CD14-positive monocyte (primary cell): ENCODE measurements at places on chromosomes 4 and X.

DNA sequence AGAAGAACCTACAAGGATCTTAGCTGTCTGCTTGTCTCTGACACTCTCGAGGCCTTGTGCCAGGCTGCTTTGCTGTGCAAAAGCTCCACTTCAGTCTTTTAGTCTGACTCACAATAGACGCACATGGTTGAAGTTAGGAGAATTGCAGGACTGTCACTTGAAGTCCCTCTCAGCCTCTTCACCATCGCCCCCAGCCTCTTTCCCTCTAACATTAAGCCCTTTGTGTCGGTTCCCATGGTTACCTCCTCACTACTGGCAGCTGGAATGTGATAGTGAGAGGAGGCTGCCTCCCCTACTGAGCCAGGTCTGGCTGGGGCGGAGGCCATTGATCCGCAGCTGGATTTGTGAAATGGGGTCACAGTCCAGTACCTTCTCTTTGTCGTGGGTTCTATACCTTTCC is 201.8 kb downstream of the SOWAHB start:
- DNase-seq: no peak

- DNase-seq: no peak
Observed at GRCh38 chrX:79330022-79330421, 37.1 kb downstream of the ITM2A start.

- no peak for DNase-seq
Observed at GRCh38 chrX:110791071-110791470, 4.5 kb downstream of the CHRDL1 start.

DNA sequence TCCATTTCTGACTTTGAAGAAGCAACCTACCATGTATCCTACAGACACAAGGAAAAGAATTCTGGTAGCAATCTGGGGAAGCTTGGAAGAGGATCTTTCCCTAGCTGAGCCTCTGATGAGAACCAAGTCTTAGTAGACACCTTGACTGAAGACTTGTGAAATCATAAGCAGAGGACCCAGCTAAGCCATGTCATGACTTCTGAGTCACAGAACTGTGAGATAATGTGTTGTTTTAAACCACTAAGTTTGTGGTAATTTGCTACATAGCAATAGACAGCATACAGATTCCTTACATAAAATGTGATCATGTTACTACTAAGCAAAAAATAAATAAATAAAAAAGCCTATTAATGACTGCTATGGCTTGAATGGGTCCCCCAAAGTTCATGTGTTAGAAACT is 71.3 kb upstream of the ANKRD50 start:
- DNase-seq: no peak

DNA sequence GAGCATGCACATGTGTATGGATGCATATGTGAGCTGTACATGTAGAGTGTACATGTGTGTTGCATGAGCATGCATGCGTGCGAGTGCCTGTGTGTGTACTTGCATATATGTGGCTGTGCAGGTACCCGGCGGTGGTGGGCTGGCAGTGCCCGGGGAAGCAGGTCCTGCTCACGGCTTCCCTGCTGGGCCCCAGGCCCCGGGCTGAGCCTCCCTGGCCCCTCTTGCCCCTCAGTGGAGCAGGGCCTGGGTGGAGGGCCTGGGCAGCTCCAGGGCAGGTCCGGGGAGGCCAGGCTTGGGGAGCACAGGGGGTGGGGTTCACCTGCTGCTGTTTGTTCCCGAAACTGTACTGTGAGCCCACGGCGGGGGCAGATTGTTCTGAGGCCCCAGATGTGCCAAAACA is 9.4 kb downstream of the NAT8L start:
- DNase-seq: no peak

GRCh38 chrX:39227371-39227770 is 426.1 kb downstream of the MID1IP1 start:
- no peak for DNase-seq

- DNase-seq: no peak
Observed at GRCh38 chr4:133869486-133869885, 332.1 kb downstream of the PABPC4L start.

GRCh38 chr4:129403848-129404247 is 307.9 kb downstream of the C4orf33 start:
- no peak for DNase-seq

DNA sequence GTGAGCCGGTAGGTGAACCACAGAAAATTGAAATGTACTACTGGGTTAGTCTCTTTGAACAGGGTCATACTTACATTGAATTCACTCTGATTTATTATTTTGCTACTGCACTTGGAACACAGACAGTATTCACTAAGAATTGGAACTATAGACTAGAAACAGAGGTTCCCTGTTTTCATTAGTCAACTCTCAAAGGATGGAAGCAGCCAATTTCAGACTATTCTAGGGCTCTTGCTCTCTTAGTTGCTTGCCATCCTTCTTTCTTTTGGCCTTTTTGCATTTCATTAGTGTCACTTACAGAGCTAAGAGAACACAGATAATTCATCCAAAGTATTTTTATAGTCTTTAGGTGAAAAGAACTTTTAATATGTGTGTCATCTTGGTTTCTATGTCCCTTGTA is 52.6 kb downstream of the SHROOM3 start:
- DNase-seq: no peak

DNA sequence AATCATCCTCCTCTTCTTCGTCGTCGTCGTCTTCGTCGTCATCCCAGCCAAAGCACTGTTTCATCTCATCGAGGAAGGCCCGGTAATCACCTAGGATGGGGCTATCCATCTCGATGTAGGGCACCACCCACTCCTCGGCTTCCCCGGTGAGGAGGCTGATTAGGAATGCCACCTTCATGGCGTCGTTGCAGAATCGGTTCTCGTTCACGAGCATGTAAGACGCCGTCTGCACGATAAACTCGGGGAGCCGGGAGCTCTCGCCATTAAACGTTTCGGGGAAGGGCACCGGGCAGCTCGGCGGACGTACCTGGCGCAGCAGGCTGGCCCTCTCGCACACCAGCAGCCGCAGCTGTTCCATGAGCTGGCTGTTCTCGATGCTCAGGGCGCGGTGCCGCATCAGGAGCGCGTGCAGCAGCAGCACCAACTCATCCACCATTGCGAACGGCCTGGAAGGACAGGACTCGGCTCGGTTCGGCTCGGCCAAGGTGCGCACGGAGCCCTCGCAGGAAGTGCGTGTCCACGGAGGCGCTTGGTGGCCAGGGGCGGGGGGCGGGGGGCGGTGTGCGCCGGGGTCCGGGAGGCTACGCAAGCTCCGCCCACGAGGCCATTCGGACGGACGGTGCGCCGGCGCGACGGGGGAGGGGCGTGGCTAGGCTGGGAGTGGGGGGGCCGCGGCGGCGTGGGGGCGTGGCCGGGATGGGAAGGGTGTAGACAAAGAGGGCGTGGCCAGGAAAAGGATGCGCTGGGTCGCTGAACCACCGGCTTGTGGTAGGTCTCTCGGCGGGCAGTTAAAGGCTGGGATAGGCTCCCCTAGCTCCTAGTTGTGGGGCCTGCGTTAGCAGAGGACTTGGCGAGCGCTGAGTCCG is at the start of gene LDOC1:
LDOC1 (minus strand) TSS at position 544 of the 866 bp plus-strand sequence; CDS start at position 436, 108 bp downstream.
- no peak for DNase-seq

DNA sequence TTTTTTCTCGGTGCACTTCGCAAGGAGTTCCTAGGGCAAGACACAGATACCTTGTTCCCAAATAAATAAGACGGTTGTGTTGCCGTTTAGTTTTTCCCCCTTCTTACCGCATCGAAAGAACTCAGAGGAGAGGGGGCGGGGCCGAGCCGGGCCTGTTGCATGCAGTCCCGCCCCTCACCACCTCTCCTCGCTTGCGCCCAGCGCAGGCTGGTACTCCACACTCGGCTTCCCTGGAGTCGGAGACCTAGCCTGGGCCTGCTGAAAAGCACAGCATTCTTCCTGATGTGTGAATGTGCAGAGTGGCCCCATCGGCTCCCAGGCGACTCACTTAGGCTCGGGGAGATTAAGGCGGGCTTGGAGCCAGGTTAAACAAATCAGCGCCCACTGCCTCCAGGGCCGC is 26.1 kb upstream of the VMA21 start:
- DNase-seq: no peak

DNA sequence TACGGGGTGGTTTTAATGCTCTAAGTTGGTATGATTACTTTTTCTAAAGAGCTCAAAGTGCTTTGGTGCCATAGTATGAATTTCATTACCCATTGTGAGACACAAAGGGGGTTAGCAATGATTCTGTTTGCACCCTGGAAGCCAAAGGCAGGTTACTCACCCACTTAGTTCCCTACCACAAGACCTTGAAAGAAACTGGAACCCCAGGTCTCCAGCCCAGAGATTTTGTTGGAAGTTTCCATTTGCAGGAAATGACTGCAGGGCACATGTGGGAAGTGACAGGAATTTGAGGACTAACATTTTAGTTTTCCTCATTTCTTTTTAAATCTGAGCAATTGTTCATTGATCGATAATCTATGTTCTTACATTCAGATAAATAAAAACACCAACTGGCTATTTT is 1.8 kb upstream of the HS3ST1 start:
- DNase-seq: no peak

DNA sequence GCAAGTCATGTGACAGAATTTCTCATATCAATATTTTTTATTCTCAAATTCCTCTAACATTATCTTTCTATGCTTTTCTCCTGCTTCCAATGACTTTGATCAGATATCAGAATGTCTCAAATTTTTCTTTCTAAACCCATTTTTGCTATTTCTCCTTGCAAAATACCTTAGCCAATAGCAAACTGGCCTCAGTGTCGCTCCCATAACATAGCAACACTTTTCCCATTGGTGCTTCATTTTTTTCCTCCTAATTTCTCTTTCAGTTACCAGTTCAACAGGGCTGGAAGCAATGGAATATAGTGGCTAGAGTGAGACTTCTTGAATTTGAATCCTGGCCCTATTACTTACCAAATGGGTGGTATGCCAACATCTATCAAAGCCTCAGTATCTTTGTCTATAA is 1091.6 kb downstream of the C4orf33 start:
- no peak for DNase-seq

DNA sequence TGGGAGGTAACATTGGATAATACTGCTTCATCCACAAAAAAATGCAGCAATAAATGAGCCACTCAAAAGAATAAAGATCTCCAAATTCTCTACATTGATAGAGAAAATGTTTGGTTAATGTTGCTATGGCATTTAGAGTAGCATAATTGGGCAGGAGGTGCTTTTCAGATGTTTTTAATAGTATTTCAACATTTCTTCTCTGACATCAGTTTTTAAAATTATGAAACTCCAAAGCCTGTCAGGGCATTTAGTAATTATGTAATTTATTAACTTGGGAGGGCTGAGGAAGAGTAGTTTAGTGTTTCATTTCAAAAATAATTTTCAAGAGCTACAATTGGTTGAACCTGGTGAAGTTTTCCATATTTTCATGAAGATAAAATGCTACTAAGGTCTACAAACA is 211.3 kb upstream of the INTU start:
- DNase-seq: no peak

DNA sequence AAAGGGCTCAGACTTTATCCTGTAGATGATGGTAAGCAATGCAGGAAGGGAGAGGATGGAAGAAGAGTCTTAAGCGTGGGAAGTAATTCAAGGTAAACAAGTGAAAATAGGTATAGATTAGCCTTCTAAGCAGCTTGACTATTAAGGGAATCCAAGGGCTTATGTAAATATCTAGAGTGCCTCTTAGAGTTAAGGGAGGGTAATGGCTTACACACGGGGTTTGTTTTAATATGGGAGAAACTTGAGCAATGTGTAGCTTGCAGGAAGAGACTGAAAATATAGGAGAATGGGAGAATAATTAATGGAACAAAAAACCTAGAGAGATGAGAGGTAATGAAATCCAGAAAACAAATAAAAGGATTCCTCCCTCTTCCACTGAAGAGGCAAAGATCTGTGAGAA is 12.8 kb upstream of the SAP30 start:
- DNase-seq: no peak

GRCh38 chrX:132375941-132376340 is 112.9 kb downstream of the MBNL3 start:
- no peak for DNase-seq

DNA sequence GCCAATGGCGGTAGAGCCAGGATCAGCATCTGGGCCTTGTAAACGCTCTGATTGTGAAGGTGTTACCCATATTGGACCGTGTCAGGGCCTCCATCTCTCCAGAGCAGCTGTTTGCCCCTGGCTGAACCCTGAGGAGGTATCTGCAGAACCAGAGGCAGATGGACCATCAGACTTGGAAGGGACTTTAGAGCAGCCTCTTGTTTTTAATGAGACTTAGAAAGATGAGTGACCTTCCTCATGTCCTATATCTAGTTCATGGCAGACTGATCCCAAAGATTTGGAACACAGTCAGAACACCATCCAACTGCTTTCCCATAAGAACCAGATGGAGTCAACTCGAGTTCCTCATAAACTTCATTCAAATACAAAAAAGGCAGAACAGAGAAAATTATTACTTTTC is 135.1 kb upstream of the MSX1 start:
- no peak for DNase-seq

GRCh38 chrX:42106556-42106955 is 183.2 kb upstream of the CASK start:
- DNase-seq: no peak

GRCh38 chr4:177119021-177119471 is 190.6 kb upstream of the NEIL3 start:
- no peak for DNase-seq

- no peak for DNase-seq
Observed at GRCh38 chrX:111505783-111506182, 5.7 kb upstream of the SERTM2 start.

- DNase-seq: no peak
Observed at GRCh38 chr4:151624626-151625565, 135.9 kb downstream of the GATB start.

DNA sequence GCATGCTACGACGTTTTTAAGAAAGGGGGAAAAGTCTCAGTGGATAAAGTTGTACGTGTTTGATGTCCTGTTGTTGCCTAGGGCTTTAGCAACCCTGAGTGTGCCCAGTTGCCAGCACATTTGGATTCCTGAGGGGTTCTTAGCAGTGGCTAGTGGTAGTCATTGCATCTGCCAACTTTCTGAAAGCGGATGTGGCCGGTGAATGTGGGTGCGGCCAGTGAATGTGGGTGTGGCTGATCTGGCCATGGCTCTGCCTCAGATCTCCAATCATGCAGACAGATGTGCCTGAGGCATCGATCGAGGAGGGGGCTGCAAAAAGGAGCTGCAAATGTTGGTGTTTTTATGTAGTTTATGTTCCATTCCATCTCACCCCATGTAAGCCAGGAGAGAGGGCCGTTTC is 41.5 kb upstream of the FAT1 start:
- no peak for DNase-seq

DNA sequence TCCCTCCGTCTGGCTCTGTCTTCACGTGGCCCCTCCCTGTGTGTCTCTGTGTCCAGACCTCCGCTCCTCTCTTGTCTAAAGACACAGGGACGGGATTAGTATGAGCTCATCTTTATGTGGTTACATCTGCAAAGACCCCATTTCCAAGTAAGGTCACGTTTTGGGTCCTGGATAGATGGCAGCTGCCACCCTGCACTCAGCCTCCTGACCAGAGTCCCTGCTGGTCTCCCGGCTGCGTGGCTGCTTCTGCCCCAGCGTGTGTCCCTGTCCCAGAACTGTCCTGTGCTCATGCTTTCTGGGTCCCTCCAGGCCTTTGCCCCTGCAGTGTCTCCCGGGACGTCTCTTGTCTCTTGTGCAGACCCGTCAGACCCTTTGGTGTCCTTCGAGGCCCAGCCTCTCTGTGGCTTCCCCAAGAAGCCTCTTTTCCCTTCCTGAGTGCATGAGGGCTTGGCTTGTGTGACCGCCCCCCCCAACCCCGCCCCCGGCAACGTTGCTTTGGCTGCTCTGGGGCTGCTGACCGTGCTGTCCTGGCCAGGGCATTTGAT is 107.3 kb downstream of the PSAPL1 start:
- DNase-seq: no peak

GRCh38 chrX:64885850-64886249 is 90.4 kb downstream of the ZC4H2 start:
- no peak for DNase-seq

GRCh38 chr4:89249716-89250361 is 57.8 kb downstream of the GPRIN3 start:
- no peak for DNase-seq
